ENCODE measurements at places on chromosomes 5 and 9.

DNA sequence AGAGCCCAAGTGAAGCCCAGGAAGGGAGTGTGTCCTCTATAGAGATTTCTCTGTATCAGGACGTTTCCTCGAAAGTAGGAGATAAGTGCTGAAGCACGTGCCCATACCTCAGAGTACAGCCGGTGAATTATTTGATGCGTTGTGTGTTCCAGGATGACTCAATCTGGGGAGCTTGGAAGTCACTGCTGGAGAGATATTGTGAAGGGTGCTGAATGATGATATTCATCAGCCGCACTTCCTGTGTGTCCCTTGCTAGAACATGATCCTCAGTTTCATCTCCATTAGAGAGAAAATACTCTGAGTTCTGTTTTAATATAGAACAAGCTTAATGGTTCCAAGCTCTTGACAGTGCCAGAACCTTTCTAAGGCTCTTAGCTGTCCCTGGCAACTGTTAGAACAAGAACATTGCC is 402.3 kb upstream of the ADAMTSL1 start:
- DNase-seq, result no peak

DNA sequence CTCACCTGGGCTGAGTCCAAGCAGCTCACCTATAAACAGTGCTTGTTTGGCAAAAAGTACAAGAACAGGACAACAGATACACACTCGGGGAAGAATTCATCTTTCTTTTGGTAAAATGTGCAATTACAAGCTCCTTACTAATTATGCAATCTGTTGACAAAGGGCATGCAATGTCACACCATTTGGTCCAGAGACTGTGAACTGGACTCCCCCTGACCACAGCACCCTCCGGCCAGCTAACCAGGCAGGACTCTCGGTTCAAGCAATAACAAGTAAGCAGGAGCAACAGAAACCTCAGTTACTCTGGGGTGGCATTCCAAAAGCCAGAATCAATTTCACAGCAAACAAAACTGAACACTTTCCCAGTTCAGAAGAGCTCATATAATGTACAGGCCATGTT is 113.8 kb downstream of the GNAQ start:
- DNase-seq, result no peak

- DNase-seq, result no peak
These were observed 67.7 kb downstream of the ABCA1 start for GRCh38 chr9:104860263-104860662.

DNA sequence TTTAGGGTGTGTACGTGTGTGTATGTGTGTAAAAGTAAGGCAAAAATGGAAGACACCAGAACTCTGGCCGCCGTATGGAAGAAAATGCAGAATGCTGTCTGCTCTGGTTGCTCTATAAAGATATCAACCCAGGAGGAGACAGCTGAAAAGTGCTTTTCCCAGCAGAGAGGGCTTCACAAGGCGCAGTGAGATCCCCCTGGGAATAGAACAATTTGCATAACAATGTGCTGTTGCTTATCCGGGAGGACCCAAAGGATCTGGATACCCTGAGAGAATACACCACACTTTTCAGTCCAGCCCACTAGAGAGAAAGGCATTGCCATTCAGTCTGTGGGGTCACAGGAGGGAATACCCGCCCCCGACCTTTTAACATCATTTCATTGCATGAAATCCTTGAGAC is 230.6 kb downstream of the EBF1 start:
- DNase-seq, result no peak

- DNase-seq, result no peak
These were observed 39.7 kb downstream of the PTTG1 start for GRCh38 chr5:160461378-160461777.

DNA sequence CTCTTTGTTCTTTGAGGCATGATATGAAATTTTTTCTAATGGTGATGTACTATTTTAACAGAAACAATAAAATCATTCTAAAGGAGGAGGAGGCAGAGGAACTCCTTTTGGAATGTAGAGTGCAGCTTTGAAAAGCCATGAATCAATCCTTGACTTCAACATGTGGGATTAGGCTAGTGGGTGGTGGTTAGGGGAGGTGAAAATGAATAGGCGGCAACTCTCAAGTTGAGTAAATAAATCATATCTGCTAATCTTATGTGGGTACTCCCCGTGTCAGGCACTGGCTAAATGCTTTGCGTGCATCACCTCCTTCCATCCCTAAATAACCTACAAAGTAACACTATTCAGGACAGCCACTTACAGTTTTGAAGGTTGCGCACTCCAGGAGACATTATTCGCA is 35.1 kb downstream of the FAM81B start:
- no peak for DNase-seq

DNA sequence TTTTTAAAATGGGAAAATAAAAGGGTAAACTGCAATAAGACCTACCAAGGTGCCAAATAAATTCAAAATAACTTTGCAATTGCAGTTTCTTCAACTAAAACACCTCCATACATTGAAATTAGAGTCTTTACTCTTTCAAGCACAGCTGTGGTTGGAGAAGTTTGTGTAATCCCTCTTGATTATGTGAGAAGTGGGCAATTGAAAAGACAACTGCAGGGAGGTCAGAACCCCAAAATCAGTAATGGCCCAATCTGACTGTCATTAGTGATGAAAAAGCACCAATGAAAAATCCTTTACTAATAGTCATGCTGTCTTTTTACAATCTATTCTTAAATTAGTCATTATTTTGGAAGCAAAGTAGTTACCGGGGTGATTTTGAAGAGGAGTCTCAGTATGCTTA is 116.7 kb upstream of the RGMB start:
- no peak for DNase-seq

DNA sequence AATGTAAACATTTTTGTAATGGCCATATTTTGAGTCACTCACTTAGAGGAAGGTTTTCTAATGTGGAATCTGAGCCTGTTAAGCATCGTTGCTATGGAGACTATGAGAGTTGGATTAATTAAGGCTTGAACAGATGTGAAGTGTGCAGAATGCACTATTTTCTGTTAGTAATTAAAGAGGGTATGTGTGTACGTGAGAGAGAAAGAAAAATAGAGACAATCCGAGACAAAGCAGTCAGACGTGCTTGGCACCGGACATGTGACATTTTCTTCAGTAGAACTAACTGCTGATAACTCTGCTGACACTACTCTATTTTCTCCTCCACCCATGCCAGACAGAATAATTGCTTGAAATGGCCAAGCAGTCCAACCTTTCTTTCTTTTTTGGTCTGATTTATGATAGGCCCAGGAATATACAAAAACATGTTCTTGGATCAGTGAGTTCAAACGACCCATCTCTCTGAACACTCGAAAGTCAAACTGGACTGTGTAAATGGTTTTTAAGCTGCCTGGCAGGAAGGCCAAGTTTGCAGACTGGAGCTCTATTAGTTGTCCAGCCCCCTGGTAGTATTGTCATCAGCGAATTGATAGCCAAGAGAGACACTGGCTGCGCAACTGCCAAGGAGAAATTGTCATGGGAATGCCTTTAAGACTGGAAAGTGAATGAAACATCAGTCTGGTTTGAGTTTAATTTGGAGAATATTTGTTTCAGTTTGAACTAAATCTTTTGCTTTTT is 322.1 kb downstream of the ARHGEF28 start:
- no peak for DNase-seq

- no peak for DNase-seq
These were observed 394.0 kb upstream of the KLF4 start for GRCh38 chr9:107883496-107884124.

DNA sequence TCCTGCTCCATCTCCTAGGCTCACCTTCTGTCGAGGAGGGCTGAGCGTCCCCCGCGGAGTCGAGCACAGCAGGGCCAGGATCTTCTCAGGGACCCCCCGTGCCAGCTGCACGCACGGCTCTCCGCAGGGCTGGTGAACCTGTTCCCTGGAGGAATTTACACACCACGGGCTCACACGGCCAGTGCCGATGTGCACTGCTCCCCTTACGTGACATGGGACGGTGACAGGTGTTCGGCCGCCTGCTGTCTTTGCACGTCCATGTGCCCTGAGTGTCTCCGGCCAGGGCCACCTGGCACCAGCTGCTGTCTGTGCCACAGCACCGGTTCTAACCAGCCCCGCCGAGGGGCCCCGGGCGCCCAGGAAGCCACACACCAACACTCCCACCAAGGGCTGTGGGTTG is 8.7 kb upstream of the AGPAT2 start:
- DNase-seq, result no peak

DNA sequence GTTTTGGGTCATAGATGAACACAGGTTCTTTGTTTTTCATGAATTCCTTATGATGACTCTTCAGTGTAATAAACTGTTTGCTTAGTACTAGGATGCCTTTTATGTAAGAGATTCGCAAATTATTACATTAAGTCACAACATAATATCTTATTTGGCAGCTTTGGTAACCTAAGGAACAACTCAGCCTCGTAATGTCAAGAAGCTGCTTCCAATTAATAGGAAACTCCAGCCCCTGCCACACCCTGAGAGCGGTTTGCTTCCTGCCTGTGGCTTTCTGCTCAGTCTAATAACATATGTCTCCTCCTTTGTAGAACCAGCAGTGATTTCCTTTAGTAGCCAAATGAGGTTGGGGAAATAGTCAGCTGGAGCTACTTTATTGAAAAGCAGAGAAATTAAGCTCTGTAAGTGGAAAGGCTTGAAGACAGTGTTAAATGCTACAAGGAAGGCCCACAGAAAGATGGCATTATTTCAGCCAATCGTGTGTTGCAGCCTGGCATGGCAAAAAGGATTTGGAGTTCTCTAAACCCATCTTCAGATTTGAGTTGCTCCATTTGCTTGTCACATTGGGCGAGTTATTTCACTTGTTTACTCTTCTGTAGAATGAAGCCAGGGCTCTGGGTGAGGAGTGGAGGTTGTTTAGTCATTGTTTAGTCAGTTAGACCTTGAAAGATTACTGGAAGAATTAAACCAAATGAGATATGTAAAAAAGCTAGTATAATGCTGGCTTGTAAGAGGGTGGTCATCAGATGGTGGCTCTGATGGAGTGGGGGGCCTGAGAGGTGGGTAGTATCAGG is 54.1 kb downstream of the MTAP start:
- DNase-seq, result no peak

- DNase-seq, result no peak
These were observed 31.1 kb downstream of the C5orf22 start for GRCh38 chr5:31563216-31563615.

- no peak for DNase-seq
These were observed 9.9 kb upstream of the TRIM36 start for GRCh38 chr5:115179394-115180164.

GRCh38 chr5:144017631-144018030 is 152.8 kb downstream of the YIPF5 start:
- DNase-seq, result no peak

- DNase-seq, result no peak
These were observed 414.0 kb downstream of the ELAVL2 start for GRCh38 chr9:23412046-23412445.

GRCh38 chr9:21265421-21266189 is 25.8 kb upstream of the IFNA14 start:
- DNase-seq, result no peak

GRCh38 chr9:27447031-27447683 is 76.9 kb upstream of the IFNK start:
- DNase-seq, result no peak
